ENCODE measurements at places on chromosomes 6 and 20.

- DNase-seq: no peak
Observed at GRCh38 chr6:158285656-158286021, 26.6 kb upstream of the TULP4 start.

- no peak for DNase-seq
Observed at GRCh38 chr6:137602313-137603197, 108.4 kb upstream of the OLIG3 start.

DNA sequence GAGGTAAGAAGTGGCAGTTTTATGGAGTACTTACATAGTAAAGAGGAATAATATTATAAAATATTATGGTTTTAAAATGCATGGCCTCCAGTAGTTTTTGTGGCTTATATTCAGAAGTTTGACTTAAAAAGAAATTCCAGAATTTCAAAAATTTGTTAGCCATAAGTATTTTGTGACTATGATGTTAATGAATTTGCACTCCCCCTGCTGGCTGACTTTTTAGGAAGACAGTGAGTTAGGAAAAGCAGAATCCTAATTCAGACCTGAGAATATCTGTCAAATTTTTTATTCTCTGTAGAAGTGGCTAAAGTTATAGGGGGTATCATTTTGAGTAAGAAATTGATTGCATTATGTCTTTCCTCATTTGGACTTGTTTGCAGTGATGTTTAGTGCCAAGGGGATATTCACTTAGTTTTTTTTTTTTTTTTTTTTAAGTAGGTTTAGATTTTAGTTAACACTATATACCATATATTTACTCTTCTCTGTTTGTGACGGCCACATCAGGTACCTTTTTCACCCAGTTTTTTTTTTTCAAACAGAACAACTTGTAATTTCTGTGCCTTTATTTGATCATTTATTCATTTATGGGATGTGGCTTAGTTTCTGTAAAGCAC is 40.8 kb downstream of the ZFAND3 start:
- no peak for DNase-seq

GRCh38 chr6:51562198-51562597 is 525.2 kb downstream of the PKHD1 start:
- DNase-seq: no peak

GRCh38 chr6:151036869-151037680 is 171.6 kb downstream of the MTHFD1L start:
- DNase-seq: no peak

DNA sequence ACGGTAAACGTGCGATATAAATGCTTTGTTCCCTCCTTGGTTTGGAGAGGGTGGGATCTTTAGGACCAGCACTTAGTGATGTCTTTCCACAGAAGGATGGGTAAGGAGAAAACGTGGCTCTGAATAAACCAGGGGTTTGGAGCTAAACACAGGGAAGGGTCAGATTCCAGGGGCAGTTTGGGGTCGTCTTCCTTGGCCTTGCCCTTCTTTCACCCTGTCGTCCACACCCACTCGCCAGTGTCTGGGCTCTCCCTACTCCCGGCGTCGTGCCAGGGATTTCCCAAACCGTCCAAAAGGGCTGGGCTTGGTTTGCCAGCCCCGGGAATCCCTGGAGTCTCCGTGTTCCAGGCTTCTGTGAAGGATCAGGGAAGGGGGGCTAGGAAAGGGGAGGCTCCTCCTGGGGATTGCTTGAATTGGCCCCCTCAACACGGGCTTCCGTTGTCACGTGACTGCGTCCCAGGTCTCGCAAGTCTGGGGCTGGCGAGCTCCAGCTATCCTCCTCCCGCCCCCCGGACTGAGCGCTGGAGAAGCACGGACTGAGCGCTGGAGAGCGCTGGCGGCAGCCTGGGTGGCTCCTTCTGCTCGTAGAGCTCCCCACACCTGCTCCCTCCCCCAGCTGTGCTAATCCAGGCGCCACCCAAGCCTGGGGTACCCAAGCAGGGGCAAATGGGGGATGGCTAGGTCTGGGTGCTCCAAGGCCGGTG is 9.4 kb upstream of the ARMC12 start:
- DNase-seq: no peak

- no peak for DNase-seq
Observed at GRCh38 chr6:37732688-37733087, 35.0 kb upstream of the MDGA1 start.
